Dermis microvascular lymphatic vessel endothelial cell (primary cell): ENCODE measurements at places on chromosomes 3 and 15. TPM values are rescaled to one million over a fixed set of nuclear protein-coding genes. Genes with fewer than 3 reads are reported as not detected.

Gene DNAH12
- under 0.01 TPM in 2 replicates for total RNA-seq

Gene CFAP100
- total RNA-seq, result not detected in 2 replicates

Gene GP9
- total RNA-seq, result not detected in 2 replicates

Gene CCR8
- not detected in 2 replicates for total RNA-seq

DNA sequence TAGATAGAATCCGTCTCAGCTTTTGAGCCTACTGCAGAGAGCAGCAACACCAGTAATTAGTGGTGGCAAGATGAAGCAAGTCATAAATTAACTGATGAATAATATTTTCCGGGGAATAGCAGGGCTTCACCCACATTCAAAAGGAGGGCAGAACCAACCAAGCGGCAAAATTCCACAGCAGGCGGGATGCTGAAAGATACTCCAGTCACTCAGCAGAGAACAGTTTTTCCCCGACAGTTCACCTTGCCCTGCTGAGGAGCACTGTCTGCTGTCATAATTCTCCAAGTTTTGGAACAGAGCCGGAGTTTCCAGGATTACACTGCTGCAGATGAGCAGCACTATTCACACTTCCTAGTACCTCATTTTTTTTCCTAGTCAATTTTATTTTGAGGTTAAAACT, 274.7 kb downstream of the CD47 start:
- no peak for DNase-seq

DNA sequence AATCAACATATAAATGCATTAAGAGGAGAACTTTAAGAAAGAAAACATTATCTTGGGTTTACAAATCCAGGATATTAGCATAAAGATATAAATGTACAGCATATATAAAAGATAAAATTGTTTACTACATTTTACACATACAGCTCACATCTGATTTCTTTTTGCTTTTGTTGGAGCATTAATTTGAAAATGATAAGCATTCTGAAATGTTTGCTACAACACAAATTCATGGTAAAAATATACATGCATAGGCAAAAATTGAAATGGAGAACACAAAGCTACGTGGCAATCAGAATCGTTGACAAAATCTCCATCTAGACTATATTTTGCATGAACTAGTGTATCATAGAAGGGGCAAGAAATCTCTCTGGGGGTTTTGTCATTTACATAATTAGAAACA, 159.1 kb downstream of the TIGIT start:
- no peak for DNase-seq

GRCh38 chr15:44537735-44538240, 841 bp downstream of the EIF3J start:
- peak; percentile 39 for DNase-seq

- no peak for DNase-seq
Measured at GRCh38 chr3:107594870-107595269, 72.1 kb downstream of the BBX start.
